ENCODE measurements at places on chromosomes 12 and 14.

DNA sequence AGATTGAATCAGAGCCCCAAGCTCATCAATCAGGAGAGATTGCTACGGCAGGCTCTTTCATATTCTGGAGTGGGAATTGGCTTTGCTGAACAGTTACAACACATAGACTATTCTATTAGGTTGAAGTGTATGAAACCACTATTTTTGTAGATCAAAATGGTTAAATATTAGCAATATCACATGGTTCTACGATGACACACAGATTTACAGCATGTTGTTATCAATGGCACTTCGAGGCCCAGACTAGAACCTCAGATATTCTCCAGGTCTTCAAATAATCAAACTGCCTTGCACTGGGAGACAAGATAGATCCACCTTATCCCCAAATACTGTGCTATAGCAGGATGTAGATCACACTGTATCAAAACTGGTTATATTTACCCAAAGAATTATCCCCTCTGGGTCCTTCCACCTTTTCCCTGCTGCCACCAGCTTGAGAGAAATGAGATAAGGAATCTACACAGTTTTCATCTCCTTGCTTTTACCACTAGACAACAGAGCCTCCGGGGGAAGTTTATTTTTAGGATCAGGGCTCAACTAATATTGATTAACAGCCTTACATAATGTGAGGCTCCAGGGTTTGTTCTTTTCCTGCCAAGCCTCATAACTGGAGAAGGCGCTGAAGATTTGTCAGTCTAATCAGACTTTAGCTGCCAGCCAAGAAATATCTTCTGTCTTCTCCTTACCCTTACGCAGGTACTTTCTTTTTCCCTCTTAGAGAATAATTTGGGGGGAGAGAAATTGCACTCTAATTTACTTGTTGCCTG lies 507.1 kb downstream of the DIO2 start:
- DNase-seq: no peak

DNA sequence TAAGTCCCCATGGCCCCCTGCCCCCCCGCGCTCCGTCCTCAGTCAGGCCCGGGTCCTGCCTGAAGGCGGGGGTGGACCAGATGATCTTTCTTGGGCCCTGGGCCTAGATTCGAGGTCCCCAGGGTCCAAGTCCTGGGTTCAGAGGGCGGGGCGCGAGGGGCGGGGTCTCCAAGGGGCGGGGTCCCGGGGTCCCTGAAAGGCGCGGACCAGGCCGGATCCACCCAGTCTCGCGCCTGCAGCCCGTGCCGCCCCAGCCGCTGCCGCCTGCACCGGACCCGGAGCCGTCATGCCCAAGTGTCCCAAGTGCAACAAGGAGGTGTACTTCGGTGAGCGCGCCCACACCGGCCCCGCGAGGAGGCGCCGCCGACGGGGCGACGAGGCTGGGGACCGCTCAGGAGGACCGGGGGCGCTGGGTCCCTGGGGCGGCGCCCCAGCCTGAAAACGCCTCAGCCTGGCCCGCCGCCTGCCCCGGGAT lies 325 bp downstream of the CRIP1 start:
- DNase-seq: no peak

DNA sequence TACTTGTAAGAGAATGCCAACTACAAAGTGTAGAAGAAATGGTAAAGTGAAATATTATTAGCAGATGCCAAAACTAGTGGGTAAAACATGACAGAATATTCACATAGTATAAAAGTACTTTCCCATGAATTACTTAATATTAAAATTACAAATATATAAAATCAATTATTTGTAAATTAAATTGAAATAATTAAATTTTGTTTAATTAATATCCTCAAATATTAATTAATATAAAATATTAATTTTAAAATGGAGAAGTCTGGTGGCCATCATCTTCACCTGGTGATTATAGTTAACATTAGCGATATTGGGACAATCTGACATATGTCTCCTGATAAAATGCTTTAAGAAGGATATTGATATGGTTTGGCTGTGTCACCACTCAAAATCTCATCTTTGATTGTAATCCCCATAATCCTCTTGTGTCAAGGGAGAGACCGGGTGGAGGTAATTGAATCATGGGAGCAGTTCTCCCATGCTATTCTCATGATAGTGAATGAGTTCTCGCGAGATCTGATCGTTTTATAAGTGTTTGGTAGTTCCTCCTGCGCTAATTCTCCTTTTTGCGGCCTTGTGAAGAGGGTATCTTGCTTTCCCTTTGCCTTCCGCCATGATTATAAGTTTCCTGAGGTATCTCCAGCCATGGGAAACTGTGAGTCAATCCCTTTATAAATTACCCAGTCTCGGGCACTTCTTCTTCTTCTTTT lies 55.0 kb upstream of the SGPP1 start:
- no peak for DNase-seq

- DNase-seq: no peak
These were observed 125.7 kb upstream of the TRHDE start for GRCh38 chr12:72146495-72146894.

- DNase-seq: no peak
These were observed 501.9 kb upstream of the RGS6 start for GRCh38 chr14:71430321-71430677.

All from Kasumi-1 (cell line).